ENCODE measurements at places on chromosomes 5 and 9.

DNA sequence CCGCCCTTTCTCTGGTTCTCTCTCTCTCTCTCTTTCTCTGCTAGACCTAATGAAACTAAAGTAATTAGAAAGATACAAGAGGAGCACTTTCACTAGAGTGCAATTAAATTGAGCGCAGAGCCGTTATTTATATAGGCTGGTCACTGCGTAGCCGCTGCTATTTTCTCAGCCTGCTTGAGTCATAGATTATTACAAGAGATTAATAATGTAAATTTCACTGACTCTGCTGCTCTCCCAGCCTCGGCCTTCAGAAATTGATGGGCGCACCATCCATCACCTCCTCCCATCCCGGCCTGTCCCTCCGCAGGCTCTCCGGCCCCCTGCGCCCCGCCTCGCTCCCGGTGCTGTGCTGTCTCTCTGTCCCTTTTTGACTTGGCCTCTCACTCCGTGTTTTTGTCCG is 268.0 kb upstream of the MVB12B start:
- no peak for DNase-seq

DNA sequence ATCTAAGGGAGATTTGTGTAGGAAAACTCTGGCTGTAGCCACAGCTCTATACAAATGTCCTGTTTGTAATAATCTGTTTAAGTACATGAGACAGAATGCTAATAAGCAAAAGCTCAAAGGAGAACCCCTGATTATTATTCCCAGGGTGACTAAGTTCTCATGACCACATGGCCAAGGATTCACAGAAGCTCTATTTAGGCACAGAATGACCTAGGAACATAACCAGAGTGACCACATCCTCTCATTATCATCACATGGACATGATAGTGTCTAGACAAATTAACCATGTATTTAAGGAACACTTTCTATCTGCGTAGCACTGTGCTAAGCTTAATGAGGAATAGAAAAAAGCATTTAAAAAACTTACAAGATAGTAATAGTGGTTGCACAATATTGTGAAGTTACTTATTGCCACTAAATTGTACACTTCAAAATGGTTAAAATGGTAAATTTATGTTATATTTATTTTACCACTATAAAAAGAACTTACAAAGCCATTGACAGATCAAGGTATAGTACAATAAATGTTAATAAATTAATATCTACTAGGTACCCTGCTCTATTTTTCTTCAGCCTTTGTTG is 56.3 kb downstream of the STX17 start:
- DNase-seq, result no peak

DNA sequence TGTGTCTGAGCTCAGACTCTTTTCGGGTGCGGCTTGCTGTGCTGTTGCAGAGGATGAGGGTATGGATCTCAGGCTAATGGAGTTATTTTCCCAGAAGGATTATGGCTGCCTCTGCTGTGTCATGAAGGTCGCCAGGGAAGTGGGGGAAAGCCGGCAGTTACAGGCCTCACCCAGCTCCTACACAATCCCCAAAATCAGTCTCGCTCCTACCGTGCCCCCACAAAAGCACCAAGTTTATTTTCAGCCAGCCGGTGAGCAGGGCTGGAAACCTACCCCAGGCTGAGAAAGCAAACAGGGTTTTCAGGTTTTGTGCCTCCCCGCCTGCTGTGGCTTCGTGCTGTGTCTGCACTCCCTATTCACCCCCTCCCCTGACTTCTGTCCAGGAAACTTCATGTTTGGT is 113.3 kb downstream of the SLC24A2 start:
- no peak for DNase-seq

GRCh38 chr5:134738963-134739661 is 764 bp downstream of the CAMLG start:
- DNase-seq, result no peak

DNA sequence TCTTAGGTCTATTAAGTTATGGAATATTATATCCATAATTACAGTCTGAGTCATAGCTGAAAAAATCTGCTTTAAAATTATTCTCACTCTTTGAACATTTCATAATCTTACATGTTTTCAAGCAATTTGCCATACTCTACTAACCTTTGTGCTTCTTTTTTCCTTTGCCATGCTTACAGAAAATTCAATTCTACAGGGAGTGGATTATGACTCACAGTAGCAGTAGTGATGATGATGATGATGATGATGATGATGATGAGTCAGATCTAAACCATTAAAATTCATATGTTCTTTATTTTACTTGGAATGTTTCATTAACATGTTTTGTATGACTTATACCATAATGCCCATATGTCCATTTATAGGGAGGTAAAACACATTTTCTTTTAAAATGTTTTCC is 207.1 kb downstream of the VPS13A start:
- DNase-seq, result no peak

- no peak for DNase-seq
Measured at GRCh38 chr5:1963941-1964451, 81.3 kb upstream of the IRX4 start.

DNA sequence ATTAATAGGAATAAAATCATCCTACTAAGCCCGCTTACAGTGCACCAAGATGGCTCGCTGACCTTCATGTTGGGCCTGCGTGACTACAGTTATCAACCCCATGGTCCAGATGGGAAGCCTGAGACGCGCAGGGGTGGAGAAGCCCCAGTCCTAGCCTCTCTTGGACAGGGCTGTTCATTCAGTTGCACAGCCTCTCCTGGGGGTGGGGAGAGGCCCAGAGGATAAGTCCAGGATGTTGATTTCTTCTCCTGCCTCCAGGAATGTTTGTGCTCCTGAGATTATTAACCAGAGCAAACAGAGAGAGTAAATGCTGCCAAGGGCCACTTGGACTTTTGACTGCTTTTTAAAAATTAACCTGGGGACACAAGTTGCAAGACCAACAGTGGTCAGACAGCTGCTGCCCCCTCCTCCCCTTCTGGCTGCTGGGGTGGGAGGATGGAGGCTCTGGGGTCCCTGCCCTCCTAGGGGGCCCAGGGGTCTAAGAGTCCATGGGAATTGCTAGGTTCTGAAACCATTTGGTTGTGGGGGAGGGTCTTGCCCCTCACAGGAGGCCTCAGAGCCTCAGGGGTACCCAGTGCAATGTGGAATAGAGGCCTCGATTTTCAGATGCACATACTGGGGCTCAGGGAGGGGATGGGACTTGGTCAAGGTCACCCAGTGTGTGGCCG is 2.8 kb upstream of the AMBP start:
- no peak for DNase-seq

GRCh38 chr5:102596951-102597350 is 98.2 kb upstream of the SLCO6A1 start:
- DNase-seq, result no peak

GRCh38 chr5:107809201-107810034 is 138.7 kb upstream of the EFNA5 start:
- DNase-seq, result no peak

DNA sequence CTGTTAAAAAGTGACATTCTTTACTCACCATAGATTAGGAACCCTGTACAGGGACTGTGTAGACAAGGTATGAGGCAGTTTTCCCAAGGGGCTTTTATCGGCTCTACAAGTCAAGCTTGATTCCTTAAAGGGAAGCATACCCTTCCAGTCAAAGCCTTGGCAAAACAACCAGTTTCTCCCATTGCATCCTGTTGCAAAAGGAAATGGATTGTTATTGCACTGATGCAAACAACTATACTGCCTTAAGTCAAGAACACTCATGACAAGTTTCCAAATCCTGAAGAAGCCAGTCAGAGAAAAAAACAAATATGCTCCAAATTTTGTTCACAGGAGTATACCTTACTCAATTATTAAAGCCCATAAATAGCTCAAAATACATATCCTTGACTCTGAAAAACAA is 67.5 kb downstream of the RGMB start:
- no peak for DNase-seq

DNA sequence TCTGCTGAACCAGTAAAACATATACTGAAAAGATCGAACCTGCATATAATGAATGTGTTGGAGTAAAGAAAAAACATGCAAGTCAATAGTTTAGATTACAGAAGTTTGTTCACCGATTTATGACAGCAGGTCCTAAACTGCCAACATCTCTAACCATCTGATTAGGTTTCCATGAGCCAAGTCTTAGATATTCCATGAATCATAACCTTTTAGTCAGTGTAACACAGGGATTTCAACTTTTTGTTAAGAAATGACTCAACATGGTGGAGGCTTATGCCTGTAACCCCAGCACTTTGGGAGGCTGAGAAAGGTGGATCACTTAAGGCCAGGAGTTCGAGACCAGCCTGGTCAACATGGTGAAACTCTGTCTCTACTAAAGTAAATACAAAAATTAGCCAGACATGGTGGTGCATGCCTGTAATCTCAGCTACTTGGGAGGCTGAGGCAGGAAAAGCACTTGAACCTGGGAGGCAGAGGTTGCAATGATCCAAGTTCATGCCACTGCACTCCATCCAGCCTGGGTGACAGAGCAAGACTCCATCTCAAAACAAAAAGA is 38.7 kb downstream of the APC start:
- DNase-seq, result no peak

DNA sequence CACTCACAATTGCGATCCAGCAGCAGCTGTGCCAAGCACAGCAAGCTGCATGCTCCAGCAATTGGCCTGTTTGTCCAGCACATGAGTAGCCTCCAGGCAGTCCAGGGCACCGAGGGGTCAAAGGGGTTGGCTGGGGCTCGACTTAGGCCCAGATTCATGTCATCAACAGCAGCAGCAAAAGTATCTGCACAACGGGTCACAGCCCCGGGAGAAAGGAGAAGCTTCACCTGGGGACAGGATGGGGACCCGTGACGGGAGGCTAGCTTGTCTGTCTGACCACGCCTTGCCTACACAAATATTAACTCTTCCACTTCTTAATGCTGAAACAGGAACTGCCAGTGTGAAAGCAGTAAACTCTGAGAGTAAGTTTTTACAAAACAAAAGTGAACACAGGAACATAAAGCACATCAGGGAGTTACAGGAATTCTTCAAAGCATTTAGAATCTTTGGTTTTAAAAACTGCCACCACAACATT is 191.2 kb downstream of the PIK3R1 start:
- no peak for DNase-seq

- DNase-seq, result no peak
Measured at GRCh38 chr5:174247301-174247700, 201.8 kb downstream of the NSG2 start.

DNA sequence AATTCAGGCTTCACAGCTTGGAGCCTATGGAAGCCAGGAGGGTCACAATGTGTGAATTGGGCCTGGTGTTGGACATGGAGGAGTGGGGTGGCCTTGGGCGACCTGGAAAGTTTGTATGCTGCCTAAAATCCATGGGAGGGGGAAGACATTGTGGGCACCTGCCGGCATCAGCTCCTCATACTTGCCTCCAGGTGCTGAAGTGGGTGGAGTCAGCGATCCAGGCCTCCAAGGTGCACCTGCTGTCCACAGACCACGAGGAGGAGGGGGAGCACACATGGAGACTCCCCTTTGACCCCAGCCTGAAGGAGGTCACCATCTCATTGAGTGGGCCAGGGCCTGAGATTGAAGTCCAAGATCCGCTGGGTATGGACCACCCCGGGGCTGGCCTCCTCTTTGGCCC is 29.1 kb downstream of the HMCN2 start:
- DNase-seq, result no peak

DNA sequence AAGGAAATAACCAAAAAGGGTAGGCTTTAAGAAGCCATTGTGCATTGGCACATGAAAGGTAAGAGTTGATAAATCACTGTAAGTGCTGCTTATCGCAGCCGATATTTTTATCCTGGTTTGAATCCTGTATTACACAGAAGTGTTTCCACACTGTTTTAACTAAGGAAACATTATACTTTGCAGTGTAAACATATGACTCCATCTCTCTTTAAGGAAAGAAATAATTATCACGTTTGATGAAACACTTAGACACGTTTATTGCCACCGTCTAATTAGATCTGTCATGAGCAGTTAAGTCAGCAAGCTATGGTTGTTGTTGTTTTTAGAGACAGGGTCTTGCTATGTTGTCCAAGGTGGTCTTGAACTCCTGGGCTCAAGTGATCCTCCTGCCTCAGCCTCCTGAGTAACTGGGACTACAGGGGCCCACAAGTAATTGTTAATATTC is 85.7 kb upstream of the TNFAIP8 start:
- DNase-seq, result no peak

DNA sequence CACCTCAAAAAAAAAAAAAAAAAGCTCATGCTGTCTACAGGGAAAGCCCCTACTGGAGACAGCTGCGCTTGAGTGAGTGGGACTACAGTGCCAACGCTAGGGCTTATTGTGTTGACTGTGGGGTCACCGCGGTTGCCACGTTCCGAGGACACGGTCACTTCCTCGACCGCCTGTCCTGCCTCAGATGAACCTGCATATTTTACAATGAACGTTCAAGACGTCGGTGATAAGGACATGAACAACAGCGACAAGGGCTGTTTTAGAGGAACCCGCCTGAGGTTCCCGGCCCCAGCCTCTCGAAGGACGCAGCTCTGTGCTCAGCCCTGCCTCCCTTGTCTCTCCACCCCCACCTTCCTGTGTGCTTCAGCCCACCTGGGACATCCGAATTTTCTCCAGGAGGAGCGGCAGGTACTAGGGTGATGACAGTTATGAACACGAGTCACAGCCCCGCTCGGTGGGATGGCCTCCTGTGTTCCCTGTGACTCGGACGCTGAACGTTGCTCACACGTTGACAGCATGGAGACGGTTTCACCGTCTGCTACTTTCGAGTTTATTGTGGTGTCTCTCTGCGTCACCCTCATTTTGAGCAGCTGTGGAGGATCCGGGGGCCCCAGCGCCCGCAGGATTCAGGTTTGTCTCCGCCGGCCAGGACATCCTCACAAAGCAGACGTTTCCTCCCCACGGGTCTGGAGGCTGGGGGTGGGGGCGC is 11.3 kb upstream of the DIPK1B start:
- DNase-seq, result peak; percentile 12

- DNase-seq, result no peak
Measured at GRCh38 chr9:14926941-14927624, 16.9 kb upstream of the FREM1 start.

- no peak for DNase-seq
Measured at GRCh38 chr5:126499853-126500342, 76.7 kb downstream of the GRAMD2B start.

GRCh38 chr5:55672477-55672911 is 39.6 kb downstream of the SLC38A9 start:
- DNase-seq, result no peak

- DNase-seq, result no peak
Measured at GRCh38 chr5:181189962-181190710, 14.9 kb downstream of the TRIM7 start.

DNA sequence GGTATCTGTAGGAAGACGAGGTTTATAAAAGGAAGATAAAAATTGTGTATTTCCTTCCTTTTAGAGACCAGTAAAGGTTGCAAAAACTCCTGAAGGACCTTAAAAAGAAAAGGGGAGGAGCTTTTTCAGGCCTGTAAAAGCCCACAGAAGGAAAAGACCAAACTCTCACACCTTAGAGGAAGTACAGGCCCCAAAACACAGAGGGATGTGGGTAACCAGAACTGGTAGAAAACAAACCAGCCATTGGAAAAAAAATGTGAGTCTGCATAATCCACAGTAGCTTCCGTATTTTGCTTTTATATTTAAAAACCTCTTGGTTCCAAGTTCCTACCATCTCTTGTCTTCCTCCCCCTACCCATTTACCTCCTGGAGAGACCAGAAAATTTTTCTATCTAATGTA is 8.5 kb downstream of the GIN1 start:
- no peak for DNase-seq

- DNase-seq, result no peak
Measured at GRCh38 chr5:133713751-133714150, 101.4 kb upstream of the FSTL4 start.
